ENCODE measurements at places on chromosomes 5 and 9. TPM values are rescaled to one million over a fixed set of nuclear protein-coding genes. Genes with fewer than 3 reads are reported as not detected.

SLCO6A1 gene
- total RNA-seq, result not detected

HAVCR1 gene
- 2.0 TPM for total RNA-seq

FAM200C gene
- 6.0 TPM for total RNA-seq

GARIN3 gene
- total RNA-seq, result not detected

RGS7BP gene
- total RNA-seq, result 31.1 TPM

MLLT3 gene
- total RNA-seq, result 9.6 TPM

PBX3 gene
- 23.9 TPM for total RNA-seq

TCF7 gene
- total RNA-seq, result 2.1 TPM

RORB gene
- total RNA-seq, result 0.85 TPM

DNA sequence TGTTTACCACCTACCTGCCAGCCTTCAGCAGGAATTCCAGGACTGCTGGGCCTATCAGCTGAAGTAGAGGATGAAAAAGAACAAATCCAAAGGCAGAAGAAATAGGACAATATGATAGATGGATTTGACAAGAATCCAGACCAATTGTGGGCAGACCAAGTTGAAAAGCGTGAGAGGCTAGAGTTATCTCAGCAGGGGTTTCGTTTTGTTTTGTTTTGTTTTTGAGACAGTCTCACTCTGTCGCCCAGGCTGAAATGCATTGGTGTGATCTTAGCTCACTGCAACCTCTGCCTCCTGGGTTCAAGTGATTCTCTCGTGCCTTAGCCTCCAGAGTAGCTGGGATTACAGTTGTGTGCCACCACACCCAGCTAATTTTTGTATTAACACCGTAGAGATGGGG lies 113.2 kb downstream of the PALM2AKAP2 start:
- DNase-seq, result no peak

DNA sequence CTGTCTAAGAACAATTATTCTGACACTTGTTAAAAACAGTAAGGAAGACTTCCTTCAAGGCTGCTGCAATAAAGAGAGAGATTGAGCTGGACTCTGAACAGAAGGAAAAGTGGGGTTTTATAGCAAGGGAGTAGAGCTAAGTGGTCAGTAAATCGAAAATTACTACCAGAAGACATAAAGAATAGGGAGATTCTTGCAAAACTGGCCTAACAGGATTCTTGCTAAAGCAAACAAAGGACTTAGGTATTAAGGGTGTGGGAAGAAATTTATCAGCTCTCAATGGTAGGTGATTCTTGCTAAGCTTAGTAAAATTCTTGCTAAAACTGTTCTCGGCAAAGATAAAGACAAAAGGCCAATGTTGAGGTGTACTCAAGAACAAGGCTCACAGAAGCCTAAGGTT lies 300.5 kb downstream of the SLCO4C1 start:
- no peak for DNase-seq

DNA sequence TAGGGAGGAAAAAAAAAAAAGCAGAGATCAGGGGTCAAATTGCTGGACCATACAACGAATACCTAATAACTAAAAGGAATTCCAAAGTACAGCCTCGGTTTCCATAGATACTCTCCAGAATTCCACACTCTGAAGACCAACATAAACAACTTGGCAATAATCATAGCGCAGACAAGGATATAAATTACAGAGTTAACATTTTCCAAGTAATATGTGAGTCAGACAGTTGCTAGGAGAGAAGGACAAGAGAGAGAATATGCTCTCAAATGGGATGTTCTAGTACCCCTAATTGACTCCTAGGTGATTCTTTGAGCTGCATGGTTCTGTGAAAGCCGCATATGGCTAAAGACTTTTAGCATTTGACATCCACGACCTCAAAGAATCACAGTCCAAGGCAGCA lies 165.2 kb downstream of the FRMD3 start:
- DNase-seq, result no peak

GRCh38 chr9:4501147-4501507 lies 10.9 kb downstream of the SLC1A1 start:
- DNase-seq, result no peak

GRCh38 chr5:58311526-58311925 lies 148.4 kb downstream of the PLK2 start:
- DNase-seq, result no peak

DNA sequence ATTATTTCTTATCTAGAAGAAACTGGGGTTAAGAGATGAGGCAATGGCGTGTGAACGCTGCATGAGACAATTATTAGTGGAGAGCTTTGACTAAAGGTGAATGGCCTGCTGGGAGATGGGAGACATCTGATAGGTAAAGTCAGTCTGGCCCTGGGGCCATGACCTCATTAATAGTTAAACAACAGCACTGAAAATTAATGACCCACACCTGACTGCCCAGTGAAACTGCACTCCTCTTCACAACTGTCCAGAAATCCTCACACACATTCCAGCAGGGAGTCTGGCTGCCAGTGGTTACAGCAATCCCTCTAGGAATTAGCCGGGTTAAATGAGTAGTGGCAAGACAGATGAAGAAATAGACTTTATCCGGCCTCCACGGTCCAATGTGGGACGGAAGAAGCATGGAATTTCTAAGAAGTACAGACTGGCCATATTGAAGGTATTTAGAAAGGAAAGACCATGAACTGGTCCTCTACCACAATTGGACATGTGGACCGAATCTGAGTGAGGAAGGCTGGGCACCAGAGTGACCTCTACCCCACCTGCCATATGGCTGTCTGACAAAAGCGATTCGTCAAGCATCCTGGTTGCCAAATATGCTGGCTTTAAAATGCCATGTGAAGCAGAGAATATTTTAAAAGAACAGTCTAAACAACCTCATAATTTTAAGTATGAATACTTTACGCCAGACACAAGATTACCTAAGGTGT lies 138.4 kb downstream of the EFNA5 start:
- no peak for DNase-seq

Data from thoracic aorta (tissue), 2 donors.